Activated CD4-positive, CD25-positive, alpha-beta regulatory T cell treated with anti-CD3 and anti-CD28 coated beads, Interleukin-2, amount 50 U/mL, for 72 hours (primary cell): ENCODE measurements at places on chromosomes 2 and 18.

- DNase-seq: peak; percentile 19
Observed at GRCh38 chr2:232535761-232536530, 3.5 kb upstream of the CHRNG start.

- DNase-seq: no peak
Observed at GRCh38 chr18:79624356-79625170, 55.0 kb upstream of the CTDP1 start.

GRCh38 chr2:241125626-241126025 lies 23.5 kb upstream of the MTERF4 start:
- no peak for DNase-seq

DNA sequence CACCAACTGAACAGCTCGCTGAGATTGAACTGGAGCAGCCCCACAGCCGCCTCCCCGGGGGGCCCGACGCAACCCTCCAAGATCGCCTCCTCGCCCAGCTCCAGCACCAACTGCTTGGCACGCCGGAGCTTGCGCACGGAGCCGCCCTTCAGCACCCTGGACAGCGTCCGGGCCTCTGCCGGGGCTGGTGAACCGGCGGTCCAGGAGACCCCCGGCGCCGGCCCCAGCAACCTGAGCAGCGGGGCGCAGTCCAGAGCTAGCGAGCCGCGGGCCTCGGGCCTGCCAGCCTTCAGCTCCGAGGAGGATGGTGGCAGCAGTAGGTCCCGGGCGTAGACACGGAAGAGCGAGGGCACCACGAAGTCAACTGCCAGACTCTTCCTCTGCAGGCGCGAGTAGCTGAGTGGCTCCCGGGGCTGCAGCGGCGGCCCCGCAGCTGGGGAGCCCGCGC lies 1.2 kb downstream of the ALK start:
- peak; percentile 49 for DNase-seq

DNA sequence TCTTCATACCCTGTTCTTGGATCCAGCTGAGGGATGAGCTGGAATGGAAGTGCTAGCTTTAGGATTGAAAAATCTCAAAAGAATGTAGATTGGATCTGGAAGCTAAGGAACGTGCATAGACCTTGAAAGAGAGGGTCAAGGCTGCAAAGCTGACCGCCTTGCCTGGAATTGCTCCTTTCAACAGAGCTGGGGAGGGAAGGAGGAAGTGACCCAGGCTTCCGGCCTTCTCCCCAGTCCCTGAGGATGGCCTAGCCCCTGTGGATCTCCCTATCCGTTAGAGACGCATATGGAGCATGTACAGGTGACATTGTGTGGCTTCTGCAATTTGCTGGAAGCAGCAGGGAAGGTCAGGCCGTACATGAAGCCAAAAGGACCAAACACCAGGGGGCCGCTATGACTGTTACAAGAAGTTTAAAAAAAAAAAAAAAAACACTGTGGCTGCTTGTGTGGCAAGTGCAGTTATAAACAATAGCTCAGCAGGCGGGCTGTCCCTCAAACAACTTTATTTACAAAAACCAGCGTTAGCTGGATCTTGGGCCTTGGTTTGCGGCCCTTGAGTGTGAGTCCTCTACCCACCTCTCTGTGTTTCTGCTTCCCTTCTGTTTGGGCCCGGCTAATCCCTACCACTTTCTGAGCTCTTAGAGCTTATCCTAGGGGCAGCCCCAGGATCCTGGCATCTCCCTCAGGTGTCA lies 227.6 kb downstream of the SEPTIN10 start:
- DNase-seq: no peak

DNA sequence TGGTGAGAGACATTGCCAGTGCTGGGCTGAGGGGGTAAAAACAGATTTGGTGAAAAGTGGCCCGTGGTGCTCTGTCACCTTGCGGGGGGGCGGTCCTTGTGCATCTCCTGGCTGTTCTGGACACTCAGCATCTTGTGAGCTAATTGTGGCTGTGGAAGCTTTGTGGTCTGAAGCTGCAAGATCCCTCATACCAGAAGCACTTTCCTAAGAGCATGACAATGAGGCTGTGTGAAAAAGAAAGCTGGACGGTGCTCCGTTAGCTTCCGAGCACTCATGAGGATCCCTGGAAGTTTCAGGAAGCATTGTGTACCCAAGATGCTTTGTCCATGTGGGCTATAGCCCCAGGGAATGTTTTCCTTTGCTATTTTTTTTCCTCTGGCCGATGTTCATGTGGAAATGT lies 74.5 kb downstream of the CABLES1 start:
- no peak for DNase-seq

GRCh38 chr18:4237664-4238041 lies 217.5 kb downstream of the DLGAP1 start:
- no peak for DNase-seq

DNA sequence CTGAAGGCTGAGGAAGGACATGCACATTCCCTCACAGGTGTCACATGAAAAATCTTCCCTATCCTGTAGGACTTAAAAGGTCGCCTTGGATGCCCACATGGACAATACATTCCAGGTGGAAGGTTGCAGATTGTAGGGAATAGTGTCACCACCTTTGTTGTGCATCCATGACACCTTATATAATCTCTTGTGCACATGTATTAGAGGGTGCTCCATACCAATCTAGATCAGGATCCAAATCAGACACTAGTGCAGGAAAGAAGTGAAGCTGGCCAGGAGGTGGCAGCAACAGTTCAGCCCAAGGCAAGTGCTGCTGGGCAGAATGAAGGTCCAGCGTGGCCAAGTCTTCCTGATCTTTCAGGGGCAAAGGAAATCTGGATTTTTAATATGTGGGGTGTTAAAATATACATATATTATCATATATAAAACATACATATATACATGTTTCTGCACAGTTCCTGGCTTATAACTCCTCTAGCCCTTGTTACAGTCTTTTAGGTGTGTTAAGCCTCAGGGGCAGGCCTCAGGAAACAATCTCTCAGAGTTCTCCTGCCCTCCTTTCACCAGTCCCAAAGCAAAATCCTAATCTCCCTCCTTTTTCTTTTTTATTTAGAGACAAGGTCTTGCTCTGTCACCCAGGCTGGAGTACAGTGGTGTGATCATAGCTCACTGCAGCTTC lies 16.6 kb downstream of the NIF3L1 start:
- no peak for DNase-seq

- DNase-seq: no peak
Observed at GRCh38 chr2:70646420-70646818, 92.8 kb upstream of the TGFA start.

DNA sequence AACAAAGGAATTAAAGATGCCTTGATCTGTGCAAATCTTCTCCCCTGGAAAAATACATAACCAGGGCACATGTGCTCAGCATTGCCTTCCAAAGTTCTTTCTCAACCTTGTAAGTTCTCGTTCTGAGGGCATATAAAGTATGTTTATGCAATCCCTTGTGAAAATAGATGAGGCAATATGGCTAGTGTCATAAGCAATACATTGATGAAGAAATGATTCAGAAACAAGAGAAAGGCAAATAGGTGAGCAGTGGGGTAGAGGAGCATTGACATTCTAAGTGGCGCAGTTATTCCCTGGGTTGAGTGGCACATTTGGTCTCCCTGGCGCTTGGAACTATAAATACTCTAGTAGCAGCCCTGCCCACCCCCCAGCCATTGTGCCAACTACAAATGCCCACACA lies 57.4 kb upstream of the PGAP1 start:
- DNase-seq: no peak

DNA sequence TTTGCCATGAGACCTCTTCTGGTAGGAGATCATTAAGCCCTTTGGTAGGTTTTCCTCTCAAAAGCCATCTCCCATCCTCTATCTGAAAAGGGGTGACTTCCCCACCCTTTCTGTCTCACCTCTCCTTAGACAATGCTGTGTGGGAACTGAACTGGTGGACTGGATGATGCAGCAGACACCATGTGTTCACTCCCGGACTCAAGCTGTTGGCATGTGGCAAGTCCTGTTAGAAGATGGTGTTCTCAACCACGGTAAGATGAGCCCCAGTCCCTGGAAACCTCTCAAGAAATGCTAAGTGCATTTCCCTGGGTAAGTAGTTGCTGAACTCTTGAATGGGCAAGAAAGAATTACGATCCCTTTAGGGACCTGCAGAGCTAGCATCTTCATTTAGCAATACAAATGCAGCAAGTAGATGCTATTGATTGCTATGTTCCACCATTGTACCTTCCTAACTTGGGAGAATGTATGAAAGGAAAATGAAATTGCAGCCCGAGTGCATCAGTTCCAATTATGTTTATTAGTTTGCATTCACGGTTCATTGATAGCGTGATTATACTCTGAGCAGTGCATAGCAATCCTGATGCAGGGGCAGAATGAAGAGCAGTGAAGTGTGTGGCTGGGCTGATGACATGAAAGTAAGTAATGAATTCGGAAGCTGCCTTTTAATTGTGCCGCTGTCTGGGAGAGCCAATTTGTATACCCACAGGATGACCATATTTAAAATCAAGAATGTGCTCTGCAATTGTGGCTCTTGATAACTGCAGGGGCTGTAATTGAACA lies 110.0 kb upstream of the MAP3K20 start:
- no peak for DNase-seq

- no peak for DNase-seq
Observed at GRCh38 chr2:85291425-85292023, 36.3 kb downstream of the TGOLN2 start.

- no peak for DNase-seq
Observed at GRCh38 chr2:163347982-163348856, 387.6 kb downstream of the FIGN start.

DNA sequence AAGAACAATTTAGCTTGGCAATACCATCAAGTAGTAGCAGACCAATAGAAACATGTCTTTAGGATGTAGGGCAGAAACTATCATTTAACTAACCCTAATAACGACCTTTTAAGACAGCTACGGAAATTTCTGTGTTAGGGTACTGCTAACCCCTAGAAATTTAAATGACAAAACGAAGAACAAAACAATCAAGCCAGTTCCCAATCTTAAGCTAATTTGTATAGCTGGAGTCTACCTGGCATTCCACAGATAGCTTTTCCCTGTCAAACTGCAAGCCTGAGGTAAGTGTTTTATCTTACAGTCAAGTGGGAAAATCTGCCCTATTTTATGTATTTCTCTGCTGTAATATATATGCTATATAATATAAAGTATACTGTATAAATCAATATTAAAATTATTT lies 37.6 kb upstream of the CDKL4 start:
- no peak for DNase-seq

DNA sequence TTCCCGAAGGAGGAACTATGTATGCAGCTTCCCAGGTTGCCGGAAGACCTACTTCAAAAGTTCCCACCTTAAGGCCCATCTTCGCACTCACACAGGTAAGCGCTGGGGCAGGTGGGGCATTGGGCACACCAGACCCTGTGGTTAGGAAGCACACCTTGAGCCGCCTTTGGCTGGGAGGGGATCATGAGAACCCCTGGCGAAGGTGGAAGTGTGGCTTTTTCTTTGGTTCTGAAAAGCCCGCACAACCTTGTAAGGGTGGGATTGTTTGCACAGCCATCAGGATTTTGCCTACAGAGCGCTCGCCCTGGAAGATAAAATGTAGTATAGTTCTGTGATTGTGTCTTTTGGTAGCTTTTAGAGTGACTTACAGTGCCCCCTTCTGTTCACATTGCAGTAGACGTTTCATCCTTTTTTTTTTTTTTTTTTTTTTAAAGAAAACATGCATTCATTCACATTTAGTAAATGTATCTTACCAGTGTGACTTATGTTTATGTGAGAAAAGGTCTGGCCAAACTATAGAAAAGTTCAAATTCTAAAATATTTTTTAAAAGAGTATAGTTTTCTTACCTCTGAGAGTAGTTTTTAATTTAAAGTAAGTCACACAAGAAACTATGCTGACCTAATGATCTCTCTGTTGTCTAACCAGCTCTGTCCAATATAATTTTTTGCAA lies 5.3 kb downstream of the KLF11 start:
- DNase-seq: no peak

- DNase-seq: no peak
Observed at GRCh38 chr2:75003276-75003675, 44.8 kb downstream of the POLE4 start.

DNA sequence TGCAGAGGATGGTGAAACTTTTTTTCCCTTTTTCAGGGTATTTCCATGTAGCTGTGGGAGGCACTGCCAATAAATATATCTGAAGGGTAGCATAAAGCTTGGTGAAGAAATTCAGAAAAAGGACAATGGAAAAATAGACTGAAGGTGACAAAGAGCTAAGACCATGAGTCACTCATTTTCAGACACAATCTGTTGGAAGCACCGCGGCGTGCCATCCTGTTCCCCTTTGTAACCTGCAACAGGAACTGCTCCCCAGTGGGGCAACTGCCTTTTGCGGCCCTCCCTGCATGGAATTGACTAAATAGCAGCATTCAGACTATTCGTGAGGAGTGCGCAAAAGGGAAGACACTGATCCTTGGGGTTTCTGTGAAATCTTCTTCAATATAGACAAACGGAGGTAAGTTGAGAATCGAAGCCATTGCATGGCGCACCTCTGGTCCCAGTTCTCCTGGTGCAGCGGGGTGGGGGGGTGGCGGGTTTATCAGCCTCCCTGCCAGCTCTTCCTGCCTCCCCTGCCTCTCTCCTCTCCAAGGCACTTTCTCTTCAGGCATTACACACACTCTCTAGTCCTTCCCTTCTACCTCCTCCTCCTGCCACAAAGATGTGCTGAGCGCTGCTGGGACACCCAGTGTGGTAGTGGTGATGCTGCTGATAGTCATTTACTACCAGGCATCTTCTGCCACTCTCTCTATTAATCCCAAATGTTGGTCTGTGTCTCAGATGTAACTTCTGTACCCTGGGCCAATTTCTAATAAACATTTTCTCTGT lies 126.2 kb upstream of the TMEM200C start:
- no peak for DNase-seq

GRCh38 chr2:239818086-239818485 lies 207.1 kb downstream of the NDUFA10 start:
- no peak for DNase-seq

DNA sequence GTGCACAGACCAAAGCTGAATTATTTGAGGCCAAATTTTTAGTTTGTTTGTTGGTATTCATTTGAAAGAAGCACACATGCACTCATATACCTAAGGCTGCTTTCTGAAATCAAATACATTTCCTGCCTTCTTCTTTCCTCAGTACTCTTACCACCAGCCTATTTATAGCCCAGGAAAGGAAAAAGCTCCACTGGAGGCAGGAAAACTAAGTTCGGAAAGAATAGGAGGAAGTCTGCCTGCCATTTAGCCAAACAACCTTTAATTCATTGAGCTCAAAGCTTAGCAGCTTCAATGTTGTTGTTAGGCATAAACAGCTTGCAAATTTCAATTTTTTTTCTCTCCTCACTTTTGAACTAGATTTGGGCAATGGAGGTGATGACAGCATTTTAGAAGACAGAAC lies 40.4 kb upstream of the RASGRP3 start:
- no peak for DNase-seq
